ENCODE measurements at places on chromosomes 4 and X.
A peak's percentile ranks its signal among the peaks of the same experiment; 100 is the strongest.

GRCh38 chr4:21952549-21952948, 4.0 kb upstream of the KCNIP4 start:
- no peak for DNase-seq

- no peak for DNase-seq
Observed at GRCh38 chrX:136310411-136310810, 9.6 kb downstream of the ADGRG4 start.

DNA sequence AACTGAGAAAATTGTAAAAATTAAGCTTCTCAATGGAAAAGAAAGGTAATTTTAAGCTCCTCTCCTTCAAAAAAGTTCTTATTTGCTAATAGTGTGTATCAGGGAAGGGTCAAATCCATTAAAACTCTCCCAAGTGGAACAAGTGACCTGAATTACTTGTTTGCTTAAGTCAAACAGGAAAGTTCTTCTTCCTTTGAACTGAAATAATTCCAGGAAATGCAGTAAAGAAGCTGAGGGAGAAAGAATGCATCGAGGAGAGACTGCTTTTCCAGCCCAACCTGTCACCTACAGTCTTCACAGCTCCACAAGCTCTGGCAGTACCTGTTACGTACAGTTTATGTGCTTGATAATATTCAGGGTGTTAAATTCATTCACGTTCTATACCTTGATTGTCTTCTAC, 131.1 kb downstream of the KLHL8 start:
- DNase-seq, result no peak

- no peak for DNase-seq
Observed at GRCh38 chrX:119853444-119853843, 681 bp upstream of the UPF3B start.

- DNase-seq, result peak; percentile 79
Observed at GRCh38 chrX:130086447-130087206, 23.7 kb downstream of the ELF4 start.

- no peak for DNase-seq
Observed at GRCh38 chr4:160319221-160319867, 1216.5 kb downstream of the RAPGEF2 start.

Data from HL-60 (cell line).